ENCODE measurements at places on chromosomes 7 and 10. TPM values are rescaled to one million over a fixed set of nuclear protein-coding genes. Genes with fewer than 3 reads are reported as not detected.
A peak's percentile ranks its signal among the peaks of the same experiment; 100 is the strongest.

The IFIT1B gene
- total RNA-seq = not detected

- no peak overlapping the region for H3K27ac ChIP-seq
- peaks cover 100% of the 10 kb centered on the region for H3K27me3 ChIP-seq
- H3K4me1 ChIP-seq = peaks cover 21% of the 10 kb centered on the region
- no peak overlapping the region for H3K4me3 ChIP-seq
- no peak for DNase-seq
Measured at GRCh38 chr7:43117095-43117494, 4.6 kb downstream of the HECW1 start.

- H3K4me1 ChIP-seq = peaks cover 28% of the 10 kb centered on the region
- no peak for DNase-seq
- H3K36me3 ChIP-seq = peaks cover 56% of the 10 kb centered on the region
- no peak overlapping the region for H3K4me3 ChIP-seq
- H3K27ac ChIP-seq = no peak overlapping the region
Measured at GRCh38 chr10:11325817-11326216, 285.6 kb downstream of the USP6NL start.

DNA sequence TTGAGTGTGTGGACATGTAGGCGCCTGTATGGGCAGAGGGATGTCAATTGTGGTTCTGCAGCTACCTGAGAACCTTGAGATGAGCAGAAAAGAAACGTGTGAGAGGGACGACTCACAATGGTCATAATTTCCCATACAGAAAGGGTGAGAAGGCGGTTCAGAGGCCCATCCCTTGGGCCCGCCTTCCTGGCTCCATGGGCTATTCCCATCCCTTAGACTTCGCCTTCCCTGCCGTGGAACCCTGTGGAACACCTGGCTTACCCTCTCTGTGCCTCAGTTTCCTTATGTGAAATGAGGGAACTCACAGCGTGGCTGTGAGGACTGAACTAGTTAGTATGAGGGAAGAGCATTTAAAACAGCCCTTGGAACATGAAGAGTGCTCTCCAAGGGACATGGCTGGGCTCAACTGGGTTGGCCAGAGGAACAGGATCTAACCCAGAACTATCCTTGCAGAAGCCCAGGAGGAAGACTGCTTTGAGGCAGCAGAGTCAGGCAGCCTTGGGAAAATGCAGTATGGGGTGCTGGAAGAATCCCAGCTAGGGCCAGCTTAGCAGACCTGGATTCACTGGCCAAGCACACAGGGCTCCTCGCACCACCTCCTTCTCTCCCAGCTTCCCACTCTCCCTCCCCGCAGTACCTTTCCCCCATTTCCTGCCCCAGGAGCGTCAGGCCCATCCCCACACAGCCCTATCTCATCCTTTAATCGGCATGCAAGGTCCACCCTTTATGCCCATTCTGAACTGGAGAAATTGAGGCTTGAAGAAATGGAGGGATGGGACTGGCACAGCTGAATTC lies 11.1 kb upstream of the ZMIZ1 start:
- DNase-seq = peak; percentile 1
- H3K4me3 ChIP-seq = no peak overlapping the region
- H3K27ac ChIP-seq = no peak overlapping the region
- H3K27me3 ChIP-seq = no peaks in the 10 kb centered on the region
- H3K4me1 ChIP-seq = peaks cover 13% of the 10 kb centered on the region
- no peaks in the 10 kb centered on the region for H3K36me3 ChIP-seq
